ENCODE measurements at places on chromosomes 5 and 9.

DNA sequence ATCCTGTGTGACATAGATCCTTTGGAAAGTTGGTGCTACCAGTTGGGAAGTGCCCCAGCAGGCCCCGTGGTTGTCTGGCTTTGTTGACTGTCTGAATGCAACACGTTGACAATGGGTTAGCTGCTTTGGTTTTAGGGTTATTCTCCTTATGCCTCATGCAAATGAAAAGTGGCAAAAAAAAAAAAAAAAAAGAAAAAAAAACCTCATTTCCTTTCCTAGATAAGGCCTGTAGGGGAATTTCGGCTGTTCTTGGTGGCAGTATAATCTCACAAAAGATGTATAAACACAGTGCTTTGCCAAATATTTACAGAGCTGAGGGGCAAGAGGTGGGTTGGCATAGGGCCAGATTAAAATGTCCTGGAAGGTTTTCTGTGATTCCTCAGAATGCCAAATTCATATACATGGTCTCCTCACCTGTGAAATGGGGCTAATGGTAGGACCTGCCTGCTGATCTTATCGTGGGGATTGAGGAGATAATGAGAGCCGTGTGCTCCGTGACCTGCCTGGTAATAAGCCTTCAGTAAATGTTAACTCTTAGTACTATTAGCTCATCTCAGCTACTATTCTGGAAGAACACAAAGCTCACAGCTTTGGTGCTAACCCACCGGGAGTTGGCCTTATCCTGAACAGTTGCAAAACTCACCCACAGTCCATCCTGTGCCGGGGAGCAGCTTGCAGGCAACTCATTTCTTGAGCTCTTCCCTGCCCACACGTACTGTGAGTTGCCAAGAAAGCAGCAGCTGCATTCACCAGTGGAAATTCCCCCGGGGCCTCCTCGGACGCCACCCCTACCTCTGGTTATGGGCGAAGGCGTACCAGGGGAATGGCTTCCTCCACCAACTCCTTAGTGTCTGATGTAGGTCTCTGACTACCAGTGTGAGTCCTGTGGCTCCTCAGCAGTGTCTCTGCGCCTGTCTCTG, 220.3 kb downstream of the NR3C1 start:
- DNase-seq: no peak

DNA sequence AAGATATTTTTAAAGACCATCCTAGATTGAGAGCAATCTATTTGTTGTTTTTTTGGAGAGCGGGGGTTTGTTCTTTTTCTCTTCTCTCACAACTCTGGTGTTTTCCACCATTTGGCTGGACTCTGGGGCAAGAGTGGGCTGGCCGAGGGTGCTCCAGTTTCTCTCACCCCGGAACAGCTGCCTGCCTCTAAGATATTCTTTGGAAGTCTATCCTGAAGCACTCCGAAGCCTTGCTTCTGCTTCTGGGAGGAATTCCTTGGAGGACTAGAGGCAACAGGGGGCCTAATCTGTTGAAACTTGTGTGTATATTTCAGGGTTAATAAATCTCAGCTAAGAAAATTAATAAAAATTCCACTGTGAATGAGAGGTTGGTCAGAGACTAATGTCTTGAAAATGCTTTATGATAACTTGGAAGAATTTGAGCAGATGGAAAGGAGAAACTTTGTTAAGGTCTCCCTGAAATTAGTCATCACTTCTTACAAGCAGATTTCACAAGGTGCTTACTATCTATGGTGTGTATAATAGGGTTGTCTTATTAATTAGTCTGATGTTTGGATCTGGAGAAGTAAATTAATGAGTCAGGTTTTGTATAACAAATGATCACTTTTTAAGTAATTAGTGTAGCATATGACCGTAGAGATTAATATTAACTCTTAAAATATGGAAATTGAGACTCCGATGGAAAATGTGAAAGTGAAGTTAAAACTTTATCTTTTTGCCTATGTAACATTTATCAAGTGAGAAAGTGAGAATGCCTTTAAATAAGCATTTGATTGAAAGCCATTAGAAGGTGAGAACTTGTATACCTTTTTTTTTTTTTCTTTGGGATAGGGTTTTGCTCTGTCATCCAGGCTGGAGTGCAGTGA, 4.0 kb downstream of the MAN2A1 start:
- DNase-seq: no peak

- peak; percentile 62 for DNase-seq
These were observed 3.9 kb upstream of the GNAQ start for GRCh38 chr9:78035383-78035993.

DNA sequence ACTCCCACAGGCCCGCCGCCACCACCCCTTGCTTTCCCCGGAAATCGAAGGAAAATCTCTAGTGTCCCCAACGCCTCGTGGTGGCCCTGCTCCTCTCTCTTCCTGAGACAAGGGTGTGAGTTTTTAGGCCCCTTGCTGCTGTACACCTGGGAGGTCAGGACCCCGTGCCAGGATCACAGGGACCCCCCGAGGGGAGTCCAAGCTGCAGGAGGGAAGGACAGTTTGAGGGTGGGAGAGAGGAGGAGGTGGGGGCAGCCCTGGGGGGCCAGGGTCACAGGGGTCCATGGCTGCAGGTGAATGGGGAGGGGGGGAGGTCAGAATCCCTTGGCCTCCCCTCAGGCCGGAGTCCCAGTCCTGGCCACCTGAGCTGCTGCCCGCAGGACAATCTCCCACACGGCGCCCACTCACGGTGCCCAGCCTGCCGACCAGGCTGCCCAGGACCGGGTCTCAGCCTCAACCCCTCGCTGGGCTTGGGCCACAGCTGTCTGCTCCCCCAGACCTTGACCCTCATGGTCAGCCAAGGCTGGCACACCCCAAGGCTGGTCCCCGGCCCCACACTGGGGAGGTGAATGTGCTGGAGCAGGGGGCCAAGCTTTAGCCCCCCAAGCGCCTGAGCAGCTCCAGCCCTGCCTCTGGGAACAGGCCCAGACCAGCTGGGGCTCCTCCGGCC, 19.9 kb downstream of the TPPP start:
- DNase-seq: no peak

DNA sequence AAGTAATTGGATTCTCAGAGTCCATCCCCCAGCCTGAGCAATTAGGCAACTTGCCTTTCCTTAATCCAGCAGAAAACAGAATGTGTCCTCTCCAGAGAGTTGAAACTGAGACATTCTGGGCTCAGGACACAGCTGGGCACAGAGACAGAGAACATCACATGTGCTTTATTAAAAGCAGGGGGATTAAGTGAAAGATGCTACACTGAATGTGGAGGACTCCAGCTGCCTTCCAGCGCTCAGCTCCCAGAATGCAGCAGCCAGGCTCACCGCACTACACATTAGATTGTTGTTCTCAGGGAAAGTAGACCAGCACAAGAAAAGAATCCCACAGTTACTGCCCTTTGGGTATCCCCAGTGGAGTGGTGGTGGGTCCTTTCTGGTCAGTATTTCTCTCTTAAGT, 141.6 kb upstream of the IL12B start:
- DNase-seq: no peak

- no peak for DNase-seq
These were observed 14.7 kb upstream of the CFAP157 start for GRCh38 chr9:127692071-127692470.

GRCh38 chr5:36641431-36641830, 35.0 kb downstream of the SLC1A3 start:
- DNase-seq: no peak

DNA sequence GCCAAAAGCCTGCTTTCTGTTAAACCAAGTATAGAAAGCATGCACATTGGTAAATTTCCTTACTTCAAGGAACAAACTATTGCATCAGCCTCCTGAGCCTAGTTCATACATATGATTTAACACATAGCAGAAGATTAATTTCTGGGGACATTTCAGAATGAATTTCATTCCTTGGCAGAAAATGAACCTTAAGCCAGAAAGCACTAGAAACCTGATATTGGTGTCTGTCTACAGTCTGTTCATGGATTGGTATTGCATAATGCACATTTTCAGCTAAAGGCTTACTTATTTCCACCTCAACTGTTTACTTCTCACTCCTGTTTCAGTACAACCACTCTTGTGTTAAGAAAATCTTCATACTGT, 1471.8 kb upstream of the NUDT12 start:
- DNase-seq: no peak

GRCh38 chr9:92767066-92768054, 2.7 kb upstream of the BICD2 start:
- no peak for DNase-seq

- no peak for DNase-seq
These were observed 38.7 kb downstream of the PLEKHG4B start for GRCh38 chr5:130601-131131.

GRCh38 chr5:4078544-4078943, 482.9 kb downstream of the IRX1 start:
- DNase-seq: no peak

DNA sequence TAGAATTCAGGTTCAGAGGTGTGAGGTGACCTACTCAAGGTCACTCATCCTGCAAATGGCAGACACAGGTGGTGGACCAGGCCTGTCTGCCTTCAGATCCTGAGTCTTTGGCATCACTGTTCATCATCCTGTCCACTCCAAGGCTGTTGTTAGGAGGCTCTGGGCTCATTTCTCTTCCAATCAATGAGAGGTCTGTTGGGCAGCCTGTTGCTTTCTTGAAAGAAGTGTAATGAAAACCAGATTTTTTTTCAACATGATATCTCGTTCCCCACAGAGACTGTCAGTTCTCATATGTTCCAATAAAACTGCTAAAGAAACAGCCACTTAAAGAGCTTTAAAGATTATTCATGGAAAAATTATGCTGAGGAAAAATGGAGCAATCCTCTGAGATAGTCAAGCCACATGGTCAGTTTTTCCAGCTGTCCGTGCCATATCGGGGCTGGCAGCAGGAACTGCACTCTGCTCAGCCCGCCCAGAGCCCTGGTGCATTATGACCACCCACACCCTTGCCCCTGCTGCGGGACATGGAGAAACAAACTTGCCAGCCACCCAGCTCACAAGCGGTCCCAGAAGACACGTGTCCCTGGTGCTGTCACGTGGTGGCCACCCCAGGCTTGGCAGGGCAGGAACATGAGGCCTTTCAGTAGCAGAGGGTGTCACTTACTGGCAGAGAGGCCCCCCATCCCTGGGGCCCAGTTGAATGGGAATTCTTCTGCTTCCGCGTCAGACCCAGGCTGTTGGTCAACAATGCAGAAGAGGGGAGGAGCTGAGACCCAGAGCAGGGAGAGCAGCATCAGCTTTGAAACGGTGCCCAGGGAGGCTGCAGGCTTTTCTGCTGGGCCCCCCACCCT, 63.7 kb upstream of the ANGPTL2 start:
- DNase-seq: no peak

DNA sequence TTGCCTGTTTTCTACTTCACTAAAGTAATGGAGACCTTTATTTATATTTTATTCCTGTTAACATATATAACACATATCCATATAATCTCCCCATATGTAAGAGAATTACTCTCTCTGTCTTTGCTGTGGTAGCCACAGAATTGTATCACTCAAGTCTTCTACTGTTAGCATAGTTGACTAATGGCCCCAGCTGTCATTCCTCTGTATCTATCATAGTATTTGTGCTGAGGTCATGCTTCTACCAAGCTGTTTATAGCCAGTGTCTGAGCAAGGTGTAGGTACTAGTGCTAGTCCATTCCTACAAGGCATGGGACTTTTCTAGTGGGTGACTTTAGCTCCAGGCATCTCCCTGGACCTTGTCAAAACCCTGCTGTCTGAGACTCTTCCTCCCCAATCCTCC, 244.1 kb downstream of the KIAA0825 start:
- DNase-seq: no peak

GRCh38 chr9:116115761-116116353, 37.7 kb upstream of the PAPPA start:
- no peak for DNase-seq

DNA sequence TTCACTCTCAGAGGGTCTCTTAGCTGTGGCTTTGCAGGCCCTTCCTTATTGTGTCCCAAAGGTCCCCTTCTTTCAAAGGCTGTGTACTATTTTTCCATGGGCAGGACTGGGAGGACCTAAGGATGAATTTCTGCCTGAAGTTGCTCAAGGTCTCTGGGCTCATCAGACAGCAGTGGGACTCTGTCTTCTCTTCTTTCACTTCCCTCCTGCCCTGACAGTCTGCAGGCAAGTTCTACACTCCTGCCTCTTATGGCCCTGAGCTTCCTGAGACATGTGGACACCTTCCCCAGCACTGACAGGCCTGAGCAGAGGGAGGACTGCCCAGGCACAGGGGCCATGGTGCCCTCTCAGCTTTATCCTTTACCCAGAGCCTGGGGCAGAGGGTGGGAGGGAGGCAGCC, 14.8 kb downstream of the ENHO start:
- no peak for DNase-seq

DNA sequence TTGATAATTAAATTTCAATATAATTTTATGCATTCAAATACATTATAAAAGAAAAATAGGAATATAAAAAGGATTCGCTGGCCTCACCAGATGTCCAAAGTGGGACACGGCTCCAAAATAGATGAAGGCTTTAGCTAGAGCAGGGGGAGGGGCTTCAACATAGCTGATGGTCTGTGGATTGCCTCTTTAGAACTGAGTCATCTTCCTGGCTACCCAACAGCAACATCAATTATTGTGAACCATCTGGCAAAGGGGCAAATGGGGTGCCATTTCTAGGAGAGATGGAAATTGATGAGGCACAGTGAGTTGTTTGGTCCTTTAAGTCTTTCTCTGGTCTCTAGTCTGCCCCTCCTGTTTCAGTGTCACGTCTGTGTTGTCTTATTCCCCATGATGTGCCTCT, 44.2 kb upstream of the CD180 start:
- no peak for DNase-seq

DNA sequence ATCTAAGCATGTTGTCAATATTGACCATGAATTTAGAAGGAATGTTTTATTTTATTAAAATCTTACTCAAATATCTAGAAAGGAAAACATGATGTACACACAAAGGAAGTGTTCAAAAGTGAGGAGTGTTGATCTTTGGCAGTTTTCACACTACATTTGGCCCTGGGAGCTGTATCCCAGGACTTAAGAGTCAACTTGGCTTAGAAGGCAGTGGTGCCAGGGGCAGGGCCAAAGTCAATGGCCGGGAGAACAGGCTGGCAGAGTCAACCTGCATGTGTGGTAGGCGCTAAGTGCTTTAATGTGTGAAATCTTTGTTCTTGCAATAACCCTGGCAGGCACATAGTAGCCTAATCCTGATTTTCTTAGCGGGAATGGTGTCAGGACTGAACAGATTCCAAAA, 228.4 kb downstream of the TENT4A start:
- DNase-seq: no peak

DNA sequence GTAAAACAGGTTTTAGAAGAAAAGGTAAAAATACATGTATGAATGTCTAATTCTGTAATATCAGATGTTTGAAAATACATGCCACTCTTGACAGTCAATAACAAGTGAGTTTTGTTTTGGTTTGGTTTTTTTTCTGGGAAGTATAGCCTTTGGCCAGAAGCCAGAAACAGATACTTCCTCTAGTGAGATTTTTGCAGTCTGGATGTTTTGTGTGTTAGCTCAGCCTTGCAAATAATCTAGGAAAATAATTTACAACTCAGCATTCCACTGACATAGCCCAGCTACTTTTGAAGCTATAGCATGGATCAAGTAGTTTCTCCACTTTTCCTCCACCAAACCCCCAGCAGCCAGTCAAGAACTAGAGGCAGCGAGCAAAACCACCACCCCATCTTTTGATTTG, 56.7 kb downstream of the SLC1A1 start:
- no peak for DNase-seq

GRCh38 chr9:125532412-125532811, 174.6 kb downstream of the MAPKAP1 start:
- no peak for DNase-seq
